ENCODE measurements at places on chromosomes 5 and 9. TPM values are rescaled to one million over a fixed set of nuclear protein-coding genes. Genes with fewer than 3 reads are reported as not detected.

DNA sequence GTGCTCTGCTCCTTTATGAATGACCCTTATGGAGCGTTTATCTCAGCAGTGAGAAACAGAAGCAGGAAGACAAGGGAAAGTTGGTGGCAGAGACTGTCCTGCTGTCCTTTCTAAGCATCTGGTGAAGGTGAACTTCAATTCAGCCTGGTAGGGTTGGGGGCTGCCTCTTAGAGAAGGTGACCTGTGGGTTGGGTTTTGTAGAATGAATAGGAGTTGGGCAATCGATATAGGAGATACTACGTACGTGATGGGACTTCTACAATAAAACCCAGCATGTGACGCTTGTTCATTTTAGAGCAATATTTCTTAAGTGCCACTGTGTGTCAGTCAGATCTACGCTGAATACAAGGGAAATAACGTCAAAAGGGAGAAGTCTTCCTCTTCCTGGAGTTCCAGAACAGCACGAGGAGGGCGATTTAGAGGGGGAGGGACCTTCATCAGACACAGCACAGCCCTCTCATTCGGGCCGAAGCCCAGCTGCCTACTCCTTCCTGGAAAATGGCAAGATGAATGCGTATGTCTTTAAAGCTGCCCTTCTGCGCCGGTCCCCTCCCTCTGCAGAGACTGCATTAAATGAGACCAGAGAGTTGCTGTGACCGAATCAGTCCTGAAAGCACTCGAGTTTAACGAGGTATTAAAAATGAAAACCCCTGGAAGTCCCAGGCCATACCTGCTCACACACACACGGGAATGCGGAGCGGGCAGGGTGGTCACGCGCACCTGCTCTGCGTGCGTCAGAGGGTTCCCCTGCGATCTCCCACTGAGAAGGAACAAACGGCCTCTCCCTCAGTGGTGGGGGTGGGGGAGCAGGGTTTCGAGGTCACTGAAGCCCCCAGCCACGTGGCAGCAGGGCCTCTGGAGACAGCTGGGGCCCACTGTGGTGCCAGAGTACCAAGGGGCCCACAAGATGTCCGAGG lies 85.3 kb upstream of the SARDH start:
- no peak for DNase-seq

- no peak for DNase-seq
Observed at GRCh38 chr5:105840800-105841199, 1829.9 kb downstream of the EFNA5 start.

DNA sequence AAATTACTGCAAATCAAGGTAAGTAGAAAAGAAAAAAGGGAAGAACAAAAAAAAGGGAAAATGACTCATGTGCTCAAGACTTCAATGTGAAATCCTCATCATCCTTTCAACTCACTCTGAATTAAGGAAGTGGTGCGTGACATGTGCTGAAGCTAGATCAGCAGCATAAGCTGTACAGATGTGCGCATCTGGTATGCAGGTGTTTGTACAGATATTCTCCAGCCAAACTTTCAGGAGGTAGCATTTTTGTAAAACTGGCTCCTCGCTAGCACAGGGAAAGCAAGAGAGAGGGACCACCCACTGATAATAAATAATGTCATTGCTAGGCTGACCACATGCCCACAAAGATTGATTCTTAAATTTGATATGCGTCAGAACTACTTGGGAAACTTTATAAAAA lies 253.9 kb upstream of the RGMB start:
- no peak for DNase-seq

DNA sequence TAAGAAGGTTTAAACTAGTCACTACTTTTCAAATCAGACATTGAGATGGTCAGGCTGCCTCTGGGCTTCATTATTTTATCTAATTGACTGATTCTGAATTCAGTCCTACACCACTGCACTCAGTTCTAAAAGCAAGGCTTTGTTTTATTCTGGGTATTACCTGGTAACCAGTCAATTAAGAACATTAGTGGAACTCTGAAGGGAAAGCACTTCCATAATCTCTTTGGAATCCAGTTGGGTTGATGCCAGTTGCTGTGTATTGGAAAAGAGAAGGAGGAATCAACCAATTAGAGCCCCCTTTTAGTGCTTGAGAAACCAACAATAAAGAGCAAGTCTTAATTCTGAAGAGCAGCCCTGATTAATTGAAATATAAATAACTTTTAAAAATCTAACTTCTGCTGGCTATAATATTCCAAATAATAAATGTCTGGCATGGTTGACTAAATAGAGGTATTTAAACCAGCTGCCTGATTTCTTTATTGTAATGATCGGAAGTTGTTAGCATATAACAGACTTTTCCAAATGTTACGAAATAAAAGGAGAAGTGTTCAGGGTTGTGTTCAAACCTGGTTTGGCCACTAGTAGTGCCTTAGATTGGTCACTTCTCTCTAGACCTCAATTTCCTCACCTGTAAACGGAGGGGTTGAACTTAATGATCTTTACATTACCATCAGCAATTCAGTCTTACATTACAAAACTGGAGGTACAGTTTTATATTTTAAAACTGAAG lies 32.0 kb downstream of the CPEB4 start:
- DNase-seq = no peak

DNA sequence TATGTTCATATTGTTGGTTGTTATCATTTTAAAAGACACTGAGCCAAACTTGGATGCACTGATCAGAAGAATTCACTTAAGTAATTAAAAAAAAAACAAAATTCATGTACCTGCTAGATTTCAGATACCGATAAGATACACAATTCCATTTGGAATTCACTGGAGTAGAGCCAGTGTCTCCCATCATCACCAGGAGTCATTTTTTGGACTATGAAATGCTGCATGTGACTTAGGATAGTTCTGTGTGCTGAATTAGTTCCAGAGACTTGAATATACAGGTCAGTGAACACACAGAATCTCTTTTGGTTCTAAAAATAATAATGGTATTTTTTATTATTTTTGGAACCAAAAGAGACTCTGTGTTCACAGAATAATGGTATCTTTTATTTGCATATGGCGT lies 482.6 kb upstream of the PIK3R1 start:
- DNase-seq = no peak

DNA sequence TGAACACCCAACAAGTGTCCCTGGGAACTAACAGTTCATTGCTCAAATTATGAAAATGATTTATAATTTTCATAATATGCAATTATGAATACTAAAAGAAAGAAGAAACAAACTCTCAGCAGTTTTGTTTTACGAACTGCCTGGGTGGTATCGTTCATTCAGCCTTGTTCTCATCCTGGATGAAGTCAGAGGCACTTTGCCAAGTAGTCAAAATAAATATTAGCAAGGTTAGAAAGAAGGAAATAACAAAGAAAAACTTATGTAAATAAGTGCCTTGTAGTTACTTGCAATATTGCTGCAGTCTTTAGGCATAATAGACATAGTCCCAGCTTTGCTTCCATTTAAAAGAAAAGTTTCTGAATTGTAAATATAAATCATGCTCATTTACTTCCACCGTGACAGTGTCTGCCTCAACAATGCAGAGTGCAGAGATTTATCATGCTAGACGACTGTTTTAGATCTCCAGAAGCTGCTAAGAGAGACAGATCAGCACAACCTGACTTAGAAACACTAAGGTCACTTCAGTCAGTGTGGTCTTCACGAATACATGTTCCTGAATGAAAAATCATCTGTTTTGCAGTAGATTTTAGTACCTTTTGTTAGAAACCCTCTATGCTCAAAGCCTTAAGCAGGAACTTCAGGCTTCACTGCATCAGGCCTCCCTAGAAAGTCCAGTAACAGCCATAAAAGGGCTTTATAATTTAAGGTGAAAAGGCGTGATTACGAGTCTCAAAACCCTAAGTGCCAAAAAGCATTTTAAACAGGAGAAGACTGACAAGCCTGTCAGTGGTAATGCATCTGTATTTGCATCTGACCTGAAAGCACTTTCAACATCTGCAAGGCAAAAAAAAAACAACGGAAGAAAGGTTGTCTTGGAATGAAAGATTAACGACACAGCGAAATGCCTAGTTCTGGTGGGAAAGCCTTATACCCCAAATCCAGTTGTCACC lies 92.1 kb downstream of the TMEM167A start:
- no peak for DNase-seq

- DNase-seq = no peak
Observed at GRCh38 chr5:172958331-172959046, 735 bp upstream of the RPL26L1 start.

GRCh38 chr5:114727358-114727757 lies 365.5 kb downstream of the KCNN2 start:
- DNase-seq = no peak

DNA sequence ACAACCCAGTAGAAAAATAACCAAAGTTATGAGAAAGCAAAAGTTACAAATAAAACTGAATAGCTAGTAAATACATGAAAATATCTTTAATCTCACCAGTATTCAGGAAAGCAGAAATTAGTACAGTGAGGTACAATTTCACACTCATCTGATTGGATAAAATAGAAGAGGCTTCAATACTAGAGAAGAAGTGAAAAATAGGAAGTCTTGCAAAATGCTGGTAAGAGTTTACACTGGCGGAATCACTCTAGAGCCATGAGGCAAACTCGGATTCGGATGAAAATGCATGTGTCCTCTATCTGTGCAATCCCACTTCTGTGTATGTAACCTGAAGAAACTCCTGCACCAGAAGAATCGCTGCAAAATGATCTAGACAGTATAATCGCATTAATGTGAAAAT lies 128.9 kb downstream of the CCDC192 start:
- DNase-seq = no peak

DNA sequence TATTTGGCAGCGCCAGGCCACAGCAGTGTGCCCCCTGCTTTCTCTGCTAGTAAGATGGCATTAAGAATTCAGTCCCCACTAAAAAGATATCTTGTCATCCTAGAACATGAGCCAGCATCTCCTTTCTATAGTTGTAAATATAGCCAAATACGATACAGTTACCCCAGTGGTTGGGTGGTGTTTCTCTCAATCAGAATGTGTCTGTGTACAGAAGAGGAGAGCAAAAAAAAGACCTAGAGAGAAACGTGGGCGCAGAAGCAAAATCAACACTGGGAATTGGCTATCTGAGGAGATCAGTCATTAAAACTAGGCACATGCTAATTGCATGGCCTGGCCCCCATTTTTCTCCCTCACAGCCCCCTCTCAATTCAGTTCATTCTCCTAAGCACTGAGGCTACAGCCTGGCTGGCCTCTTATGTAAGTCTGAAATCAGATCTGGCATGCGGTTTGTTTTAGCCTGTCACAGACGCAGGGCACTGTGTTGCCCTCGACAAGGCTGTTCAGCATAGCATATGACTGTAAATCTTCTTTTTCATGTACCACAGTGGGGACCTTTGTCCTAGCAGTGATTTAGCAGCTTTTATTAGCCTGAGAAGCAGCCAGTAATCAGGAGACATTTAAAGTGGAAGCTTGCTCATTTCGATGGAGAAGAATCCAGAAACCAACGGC lies 57.8 kb downstream of the RORB start:
- no peak for DNase-seq

GRCh38 chr9:112032009-112032408 lies 135.4 kb downstream of the UGCG start:
- DNase-seq = no peak

DNA sequence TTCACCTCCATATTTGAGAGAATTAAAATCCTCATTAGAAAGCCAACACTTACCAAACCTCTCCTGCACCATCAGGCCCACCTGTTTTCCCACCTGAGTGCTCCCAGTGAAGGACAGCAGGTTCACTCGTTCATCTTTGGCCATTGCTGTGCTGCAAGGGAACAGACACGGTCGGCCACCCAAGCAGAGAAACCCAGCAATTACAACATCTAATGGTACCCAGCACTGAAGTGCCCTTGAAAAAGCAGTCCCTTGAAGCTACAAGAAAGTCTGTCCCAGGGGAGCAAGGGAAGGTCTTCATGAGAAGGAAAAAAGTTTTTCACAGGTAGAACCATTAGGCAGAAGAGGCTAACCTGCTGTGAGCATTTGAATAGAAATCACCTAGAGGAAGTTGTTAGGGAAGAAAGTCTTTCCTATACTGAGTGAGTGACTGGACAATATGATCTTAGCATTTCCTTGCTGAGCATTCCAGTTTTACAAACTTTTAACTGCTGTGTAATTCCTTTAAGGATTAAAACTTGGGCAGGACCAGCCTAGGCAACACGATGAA lies 26.7 kb downstream of the ALDH7A1 start:
- no peak for DNase-seq

GRCh38 chr5:93279296-93279963 lies 301.6 kb downstream of the NR2F1-AS1 start:
- no peak for DNase-seq

DNA sequence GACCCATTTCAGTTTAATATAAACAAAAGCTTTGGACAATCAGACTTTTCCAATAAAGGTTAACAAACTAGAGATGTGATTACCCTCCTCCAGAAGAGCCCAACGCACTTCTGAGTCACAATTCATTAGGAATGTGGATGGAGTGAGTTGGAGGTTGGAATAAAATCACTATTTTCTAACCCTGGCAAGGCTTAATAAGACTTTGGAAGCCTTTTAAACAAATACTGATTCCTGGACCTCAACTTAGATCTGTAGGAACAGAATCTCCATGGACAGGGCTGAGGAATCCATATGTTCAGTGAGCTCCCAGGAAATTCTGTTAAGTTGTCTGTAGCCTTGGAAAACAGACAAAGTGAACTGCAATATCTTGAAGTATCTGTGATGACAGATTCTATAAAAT lies 233.5 kb upstream of the ELL2 start:
- no peak for DNase-seq

- no peak for DNase-seq
Observed at GRCh38 chr9:121486043-121486442, 13.6 kb downstream of the GGTA1 start.

Gene NAIP
- 21.9 TPM for polyA plus RNA-seq

Gene PCDHAC1
- 0.22 TPM for polyA plus RNA-seq

Gene PCDHB10
- 5.3 TPM for polyA plus RNA-seq

Gene PCDHGB4
- polyA plus RNA-seq = 2.6 TPM

Data from hindlimb muscle (tissue), 1 donor.